Bone marrow (tissue), 2 donors: ENCODE measurements at places on chromosomes 2 and 18.
A peak's percentile ranks its signal among the peaks of the same experiment; 100 is the strongest.

DNA sequence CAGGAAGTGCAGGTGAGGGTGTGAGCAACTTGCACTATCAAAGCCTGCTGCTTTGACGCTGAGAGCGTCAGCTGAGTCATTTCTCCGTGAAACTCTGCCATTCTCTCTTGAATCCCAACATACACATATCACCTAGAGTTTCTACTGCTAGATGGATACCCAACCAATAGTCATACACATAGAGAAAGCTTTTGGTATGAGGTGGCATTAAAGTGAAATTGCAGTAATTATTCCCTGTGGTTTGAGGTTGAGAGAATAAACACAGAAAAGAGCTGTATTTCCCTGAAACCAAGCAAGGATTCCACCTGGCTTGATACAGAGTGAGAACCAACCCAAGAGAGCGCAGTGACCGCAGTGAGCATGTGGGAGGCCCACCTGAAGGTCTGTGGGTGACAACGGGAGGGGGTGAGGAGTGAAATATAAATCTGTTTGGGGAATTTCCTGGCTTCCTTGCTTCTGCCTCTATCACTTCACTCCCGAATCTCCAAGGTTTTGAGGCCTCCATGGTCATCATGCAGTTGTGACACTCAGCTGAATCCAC is 28.8 kb upstream of the TMEM18 start:
- DNase-seq = no peak

GRCh38 chr2:47172156-47172921 is 17.2 kb upstream of the STPG4 start:
- no peak for DNase-seq

DNA sequence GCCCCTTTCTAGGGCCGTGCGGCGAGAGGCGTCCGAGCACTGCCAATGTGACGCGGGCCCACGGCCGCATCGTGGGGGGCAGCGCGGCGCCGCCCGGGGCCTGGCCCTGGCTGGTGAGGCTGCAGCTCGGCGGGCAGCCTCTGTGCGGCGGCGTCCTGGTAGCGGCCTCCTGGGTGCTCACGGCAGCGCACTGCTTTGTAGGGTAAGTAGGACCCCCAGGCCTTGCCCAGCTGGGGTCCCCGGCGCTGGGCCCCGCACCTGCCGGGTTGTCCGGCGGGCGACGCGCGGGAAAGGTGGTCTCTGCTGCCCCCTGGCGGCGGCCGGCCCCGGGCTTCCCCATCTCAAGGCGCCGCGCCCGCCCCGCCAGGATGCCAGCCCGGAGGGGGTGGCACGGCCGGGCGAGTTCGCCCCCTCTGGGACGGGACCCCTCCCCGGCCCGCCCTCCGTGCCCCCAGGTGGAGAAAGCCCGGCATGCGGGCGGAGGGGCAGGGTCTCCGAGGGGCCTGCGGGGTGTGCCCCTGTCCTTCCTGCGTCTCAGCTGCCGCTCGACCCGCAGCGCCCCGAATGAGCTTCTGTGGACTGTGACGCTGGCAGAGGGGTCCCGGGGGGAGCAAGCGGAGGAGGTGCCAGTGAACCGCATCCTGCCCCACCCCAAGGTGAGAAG is 1.9 kb downstream of the PRSS56 start:
- DNase-seq = peak; percentile 12

DNA sequence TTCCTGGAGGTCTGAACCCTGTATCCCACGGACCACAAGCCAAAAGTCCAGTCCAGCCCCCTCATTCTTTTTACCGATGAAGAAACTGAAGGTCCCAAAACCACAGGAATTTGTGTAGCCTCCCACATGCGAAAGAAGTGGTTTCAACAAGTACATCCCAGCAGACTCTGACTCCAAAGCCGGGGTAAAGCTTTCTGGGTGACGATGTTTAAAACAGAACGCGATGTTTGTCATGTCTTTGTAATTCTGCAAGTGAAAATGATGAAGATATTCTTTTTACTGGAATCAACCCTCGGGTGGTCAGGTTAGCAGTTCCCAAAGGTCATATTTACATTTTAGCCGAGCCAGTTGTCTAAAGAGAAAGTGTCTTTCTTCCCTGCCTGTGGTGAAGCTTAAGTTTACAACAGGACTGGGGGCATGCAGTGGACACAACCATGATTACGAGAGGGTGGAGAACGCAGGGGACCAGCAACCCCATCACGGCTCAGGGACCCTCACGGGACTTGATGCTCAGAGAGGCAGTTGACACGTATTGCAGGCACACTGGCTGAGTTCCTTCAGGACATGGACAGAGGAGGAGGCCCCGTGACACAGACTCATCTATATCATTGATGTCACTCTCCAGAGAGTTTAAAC is 17.8 kb upstream of the TMEM131 start:
- no peak for DNase-seq

DNA sequence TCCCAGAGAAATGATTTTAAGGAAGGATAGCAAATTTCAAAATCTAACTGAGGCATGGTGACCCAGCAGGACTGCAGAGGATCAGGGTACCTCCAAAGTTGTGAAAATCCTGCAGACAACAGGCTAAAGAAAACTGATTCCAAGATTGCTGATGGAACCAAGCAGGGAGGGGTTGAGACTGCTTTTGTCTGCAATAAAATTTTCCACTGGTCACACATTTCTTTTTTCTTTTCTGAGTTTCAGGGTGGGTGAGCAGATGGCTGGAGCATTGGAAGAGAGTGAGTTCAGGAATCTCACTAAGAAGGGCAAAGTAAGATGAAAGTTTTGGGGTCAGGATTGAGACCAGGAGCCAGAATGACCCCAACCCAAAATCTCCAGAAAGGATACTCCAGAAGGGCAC is 321.0 kb downstream of the TNS1 start:
- no peak for DNase-seq

DNA sequence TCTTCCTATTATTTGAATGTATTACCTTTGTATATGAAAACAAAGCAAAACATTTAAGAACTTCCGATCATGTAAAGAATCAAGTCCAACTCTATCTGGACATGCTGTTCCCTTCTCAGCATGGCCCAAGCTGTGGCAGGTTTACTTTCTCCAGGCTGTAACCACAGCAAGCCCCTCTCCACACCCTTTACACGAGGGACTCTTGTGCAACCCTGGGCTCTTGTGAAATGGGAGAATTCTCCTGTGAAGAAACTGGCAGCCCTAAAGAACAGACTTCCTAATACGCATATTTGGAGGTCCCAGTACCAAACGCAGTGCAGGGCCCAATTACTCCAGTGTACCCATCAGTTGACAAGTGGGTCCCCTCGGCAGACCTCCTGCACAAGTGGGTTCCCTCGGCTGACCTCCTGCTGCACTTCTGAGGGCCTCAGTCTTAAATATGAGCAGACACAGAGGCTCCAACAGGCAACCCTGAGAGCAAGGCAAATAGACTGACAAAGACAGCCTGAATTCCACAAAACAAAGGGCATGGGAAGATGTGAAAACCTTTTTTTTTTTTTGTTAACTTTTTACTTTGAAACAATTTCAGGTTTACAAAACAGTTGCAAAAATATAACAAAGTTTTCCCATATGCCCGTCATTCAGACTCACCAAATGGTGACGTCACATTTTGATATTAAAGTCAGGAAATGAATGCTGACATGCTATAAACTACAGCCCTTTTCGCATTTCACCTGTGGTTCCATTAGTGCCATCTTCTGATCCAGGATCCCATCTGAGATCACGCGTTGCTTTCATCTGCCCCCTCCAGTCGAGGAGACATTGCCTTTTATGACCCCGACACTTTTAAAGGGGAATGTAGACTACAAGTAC is 78.2 kb downstream of the FBXO15 start:
- no peak for DNase-seq

GRCh38 chr2:239593455-239593854 is 192.6 kb upstream of the HDAC4 start:
- DNase-seq = no peak

DNA sequence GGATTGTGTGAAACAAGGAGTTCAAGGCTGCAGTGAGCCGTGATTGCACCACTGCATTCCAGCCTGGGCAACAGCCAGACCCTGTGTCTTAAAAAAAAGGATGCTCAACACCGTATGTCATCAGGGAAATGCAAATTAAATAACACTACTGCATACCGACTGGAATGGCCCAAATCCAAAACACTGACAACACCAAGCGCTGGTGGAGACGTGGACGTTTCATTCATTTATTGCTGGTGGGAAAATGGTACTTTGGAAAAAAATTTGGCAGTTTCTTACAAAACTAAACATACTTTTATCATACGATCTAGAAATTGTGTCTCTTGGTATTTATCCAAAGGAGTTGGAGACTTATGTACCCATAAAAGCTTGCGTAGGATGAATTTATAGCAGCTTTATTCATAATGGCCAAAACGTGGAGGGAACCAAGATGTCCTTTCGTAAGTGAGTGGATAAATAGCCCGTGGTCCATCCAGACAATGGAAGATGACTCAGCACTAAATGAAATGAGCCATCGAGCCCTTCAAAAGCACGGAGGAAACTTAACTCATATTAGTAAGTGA is 24.2 kb downstream of the NEU4 start:
- no peak for DNase-seq

- no peak for DNase-seq
These were observed at the start of gene MYO1B for GRCh38 chr2:191245046-191245868. Gene MYO1B, plus strand, starts transcription at chr2:191245404. Its CDS starts 31,492 bp downstream, at chr2:191276896.

- no peak for DNase-seq
These were observed 31.9 kb downstream of the UXS1 start for GRCh38 chr2:106161938-106162820.

GRCh38 chr2:218039171-218039570 is 29.9 kb upstream of the RUFY4 start:
- DNase-seq = no peak

DNA sequence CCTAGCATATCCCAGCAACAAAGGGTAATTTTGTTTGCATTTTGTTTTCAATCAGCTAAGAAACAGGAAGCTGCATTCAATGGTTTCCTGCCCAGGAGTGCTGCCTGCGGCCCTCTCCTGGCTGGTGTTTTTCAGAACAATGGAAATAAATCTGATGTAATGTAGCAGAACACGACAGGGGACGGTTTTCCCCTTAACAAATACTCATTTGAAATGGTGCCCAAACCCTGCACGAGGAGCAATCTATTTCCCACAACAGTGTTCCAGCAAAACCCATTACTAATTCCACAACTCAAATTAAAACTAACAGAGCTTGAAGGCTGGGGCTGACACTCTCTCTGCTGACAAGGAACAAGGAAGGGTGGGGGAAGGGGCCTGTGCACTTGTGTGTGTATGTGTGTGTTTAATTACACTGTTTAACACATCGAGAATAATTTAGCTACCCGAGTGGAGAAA is 8.7 kb downstream of the CAPN13 start:
- no peak for DNase-seq

DNA sequence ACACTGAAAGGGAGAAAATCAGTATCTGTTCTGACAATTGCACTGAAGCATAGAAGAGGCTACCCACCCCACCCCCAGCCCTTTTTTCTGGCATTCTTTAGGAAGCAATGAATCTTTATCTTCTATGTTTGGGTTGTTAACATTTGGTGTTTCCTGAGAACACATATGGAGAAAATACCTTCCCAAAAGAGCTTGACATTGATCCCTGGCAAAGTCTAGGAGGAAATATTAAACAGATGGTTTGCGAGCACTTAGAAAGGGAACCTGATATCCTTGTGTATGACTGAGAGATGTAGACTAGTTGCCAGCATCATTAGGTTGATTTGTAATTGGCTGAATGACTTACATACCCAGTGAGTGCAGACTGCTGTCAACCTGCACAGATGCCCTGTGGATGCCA is 42.9 kb downstream of the DOK1 start:
- DNase-seq = no peak

- DNase-seq = no peak
These were observed 154.5 kb downstream of the RPIA start for GRCh38 chr2:88845772-88846661.

GRCh38 chr2:130836501-130837174 is at the start of gene ARHGEF4:
Gene ARHGEF4, plus strand, starts transcription at chr2:130836914. Its CDS starts 40 bp downstream, at chr2:130836954.
- no peak for DNase-seq

- DNase-seq = no peak
These were observed 46.3 kb downstream of the ZC3H6 start for GRCh38 chr2:112321375-112322320.

DNA sequence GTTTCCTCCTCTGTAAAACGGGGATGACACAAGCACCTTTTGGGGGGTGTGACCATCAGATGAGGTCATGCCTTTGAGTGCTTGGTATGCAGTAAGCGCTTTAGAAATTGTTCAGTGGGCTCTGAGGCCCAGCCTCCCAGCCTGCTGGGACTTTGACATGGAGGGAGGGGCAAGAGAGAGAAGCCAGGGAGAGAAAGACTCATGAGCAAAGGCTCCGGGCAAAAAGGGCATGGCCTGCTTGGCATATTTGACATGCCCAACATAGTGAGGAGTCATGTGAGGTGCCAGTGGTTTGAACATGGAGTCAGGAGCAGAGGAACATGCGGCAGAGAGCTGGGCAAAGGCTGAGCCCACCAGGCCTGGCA is 14.0 kb downstream of the TNS1 start:
- DNase-seq = no peak

GRCh38 chr18:27175914-27176313 is 9.2 kb downstream of the CHST9 start:
- no peak for DNase-seq

GRCh38 chr2:53740170-53740569 is 27.4 kb upstream of the CHAC2 start:
- no peak for DNase-seq

DNA sequence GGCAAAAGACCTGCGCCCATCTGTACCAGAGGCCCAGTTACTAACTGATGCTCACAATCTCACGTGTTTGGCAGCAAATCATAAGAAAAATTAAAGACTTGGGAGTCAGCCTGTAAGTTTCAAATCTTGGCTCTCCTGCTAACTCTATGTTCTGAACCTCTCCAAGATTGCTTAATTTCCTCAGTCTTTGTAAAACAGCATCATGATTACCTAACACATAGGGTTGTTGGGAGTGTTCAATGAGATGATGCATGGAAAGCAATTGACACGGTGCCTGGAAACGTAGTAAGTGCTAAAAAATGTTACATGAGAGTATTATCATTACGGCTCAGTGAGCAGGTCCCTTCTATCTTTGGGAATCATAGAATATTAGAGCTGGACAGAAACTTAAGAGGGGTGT is 497.6 kb upstream of the TCF4 start:
- no peak for DNase-seq

DNA sequence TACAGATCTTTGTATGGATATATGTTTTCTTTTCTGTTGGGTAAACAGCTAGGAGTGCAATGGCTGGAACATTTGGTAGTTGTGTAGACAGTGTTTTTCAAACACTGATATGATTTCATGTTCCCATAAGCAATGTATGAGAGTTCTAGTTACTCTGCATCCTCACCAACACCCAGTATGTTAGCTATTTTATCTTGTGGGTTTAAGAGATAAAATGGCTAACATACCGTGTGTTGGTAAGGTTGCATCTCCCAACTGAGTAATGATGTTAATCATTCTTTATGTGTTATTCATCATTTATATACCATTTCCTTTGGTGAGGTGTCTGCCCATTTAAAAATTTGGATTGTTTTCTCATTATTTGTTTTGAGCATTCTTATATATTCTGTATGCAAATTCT is 65.7 kb downstream of the LYPD6B start:
- DNase-seq = no peak

DNA sequence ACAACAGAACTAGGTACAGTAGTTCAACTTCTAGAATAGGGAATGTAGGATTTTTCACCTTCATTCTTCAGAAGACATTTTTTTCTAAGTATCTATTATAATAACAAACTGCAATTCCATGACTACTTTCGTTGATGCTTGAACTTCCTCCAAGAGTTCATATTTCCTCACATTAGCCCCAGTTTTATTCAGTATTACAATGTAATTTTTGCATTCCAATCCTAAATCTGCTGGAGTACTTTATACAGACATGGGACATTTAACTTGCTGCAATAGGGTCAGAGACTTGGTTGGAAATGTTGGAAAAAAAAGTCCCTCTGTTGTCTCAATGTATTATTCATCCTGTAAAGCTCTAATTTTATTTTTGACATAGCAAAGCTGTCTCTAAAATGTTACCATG is 19.6 kb upstream of the FTCDNL1 start:
- DNase-seq = no peak

GRCh38 chr2:152493945-152494528 is 159.1 kb downstream of the FMNL2 start:
- DNase-seq = no peak
